ENCODE measurements at places on chromosomes 4 and X.

DNA sequence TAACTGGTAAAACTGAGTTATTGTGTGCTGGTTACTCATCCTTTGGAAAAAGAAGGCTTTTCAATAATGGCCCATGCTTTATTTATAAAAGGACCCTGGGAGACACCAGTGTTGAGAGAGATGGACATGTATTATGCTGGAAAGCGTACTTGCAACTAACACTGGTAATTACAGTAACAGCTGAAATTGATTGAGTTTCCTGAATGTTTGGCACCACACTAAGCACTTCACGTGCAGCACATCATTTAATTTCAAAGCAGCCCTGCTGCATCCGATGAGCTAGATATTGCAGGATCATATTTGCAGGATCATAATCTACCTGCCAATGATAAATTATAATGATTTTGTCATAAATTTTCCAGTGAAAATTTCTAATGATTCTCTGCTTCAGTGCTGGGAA is 81.5 kb downstream of the QRFPR start:
- no peak for DNase-seq

GRCh38 chr4:88418411-88418810 is 38.5 kb upstream of the HERC5 start:
- no peak for DNase-seq

DNA sequence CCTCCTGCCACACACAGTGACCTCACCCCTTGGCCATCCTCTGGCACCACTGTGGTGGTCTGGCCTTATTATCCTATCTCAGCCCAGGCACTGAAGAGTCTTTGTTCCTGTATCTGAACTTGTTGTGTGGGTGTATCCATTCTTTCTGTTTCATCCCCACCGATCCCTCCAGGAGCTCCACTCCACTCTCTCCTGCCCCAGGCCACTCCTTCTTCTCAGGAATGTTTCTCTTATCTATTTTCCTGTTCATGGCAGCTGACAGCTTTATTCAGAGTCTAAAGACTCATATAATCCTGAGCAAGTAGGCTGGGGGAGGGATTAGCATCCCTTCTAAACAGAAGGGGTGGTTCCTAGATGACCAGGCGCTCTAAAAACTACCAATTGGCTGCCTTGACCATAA is 150.0 kb downstream of the ANAPC10 start:
- no peak for DNase-seq

- DNase-seq = no peak
Measured at GRCh38 chr4:149749784-149750183, 65.9 kb downstream of the IQCM start.

- no peak for DNase-seq
Measured at GRCh38 chr4:22778547-22779163, 85.9 kb downstream of the GBA3 start.

DNA sequence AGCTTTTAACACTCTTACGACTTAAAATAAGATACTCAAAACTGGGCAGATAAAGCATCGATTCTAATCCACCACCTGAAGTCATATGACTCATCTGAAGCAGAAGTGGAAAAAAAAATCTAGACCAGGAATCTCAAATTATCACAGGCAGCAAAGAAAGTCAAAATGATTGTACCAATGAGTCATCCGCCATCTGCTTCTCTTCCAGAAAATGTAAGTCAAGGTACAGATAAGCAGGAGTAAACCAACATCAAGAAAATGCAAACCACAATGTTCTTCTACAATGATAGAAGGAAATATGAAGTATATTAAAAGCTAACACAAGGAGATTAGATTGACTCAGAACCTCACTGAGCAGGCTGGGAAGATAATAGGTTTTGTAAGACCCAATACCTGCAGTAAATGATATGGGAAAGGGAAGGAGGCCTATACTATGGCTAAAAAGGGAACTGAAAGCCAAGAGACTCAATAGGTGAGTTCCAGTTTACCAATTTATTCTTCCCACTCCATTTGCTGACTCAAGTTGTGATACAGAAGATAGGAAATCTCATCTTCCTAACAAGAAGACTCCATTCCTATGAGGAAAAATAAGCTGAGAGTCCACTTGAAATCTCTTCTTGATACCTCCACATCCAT is 88.4 kb upstream of the TET2 start:
- no peak for DNase-seq

DNA sequence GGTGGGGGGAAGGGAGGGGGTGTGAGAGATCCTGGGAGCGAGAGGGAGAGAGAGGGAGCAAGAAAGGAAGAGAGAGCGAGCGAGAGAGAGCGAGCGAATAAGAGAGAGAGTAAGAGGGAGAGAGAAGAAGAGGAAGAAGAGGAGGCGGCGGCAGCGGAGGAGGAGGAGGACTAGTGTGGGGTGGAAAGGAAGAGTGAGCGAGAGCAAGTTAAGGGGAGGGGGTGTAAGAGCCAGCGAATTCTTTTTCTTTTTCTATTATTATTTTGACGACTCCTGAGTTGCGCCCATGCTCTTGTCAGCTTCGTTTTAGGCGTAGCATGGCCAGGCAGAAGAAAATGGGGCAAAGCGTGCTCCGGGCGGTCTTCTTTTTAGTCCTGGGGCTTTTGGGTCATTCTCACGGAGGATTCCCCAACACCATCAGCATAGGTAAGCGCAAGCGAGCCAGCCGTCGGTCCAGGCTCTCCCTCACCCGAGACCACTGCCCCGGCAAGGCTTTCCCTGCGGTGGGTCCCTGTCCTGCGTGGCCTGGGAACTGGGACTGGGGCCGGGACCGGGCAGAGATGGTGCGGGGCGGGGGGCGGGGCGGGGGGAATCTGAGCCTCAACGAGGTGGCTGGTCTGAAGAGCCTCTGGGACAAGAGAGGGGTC is at the start of gene GRIA3:
Gene GRIA3, plus strand, starts transcription at position 60 of the 647 bp plus-strand sequence. Its CDS starts 258 bp downstream, at position 318.
- DNase-seq = no peak

- DNase-seq = no peak
Measured at GRCh38 chr4:88660446-88661294, 37.0 kb downstream of the NAP1L5 start.

DNA sequence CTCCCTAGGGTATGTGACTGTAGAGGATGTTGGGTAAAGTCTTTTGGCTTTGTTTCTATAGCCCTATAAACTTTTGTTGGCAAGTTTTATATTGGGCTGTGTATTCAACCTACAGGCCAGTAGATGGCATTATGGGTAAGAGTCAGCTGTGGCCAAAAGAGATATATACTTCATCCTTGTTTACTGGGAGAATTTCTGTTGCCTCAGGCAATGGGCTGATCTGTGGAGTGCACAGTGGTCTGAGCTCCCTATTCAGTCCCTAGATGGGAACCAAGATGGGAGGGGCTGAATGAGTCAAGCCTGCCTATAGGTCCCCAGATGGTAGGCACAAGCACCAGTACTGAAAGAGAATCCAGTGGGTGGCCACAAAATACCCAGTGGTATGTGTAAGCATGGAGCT is 580.6 kb downstream of the EPHA5 start:
- DNase-seq = no peak

GRCh38 chrX:40933132-40933705 is 152.0 kb upstream of the USP9X start:
- DNase-seq = peak; percentile 12

DNA sequence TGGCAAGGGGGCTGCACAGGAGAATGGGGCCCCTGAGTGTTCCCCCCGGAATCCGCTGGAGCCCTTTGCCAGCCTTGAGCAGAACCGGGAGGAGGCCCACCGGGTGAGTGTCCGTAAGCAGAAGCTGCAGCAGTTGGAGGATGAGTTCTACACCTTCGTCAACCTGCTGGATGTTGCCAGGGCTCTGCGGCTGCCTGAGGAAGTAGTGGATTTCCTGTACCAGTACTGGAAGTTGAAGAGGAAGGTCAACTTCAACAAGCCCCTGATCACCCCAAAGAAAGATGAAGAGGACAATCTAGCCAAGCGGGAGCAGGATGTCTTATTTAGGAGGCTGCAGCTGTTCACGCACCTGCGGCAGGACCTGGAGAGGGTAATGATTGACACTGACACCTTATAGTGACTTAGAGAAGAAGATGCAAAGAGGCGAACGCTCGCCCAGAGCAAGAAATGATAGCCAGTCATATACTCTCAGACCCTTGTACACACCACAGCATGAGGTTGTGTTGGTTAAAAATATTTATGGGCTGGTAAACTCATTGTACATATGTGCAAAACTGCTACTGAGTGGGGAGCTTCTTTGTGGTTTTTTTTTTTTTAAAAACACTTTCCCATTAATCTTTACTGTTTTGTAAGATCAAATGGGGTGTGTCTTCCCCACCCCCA is 52.5 kb downstream of the JADE1 start:
- peak; percentile 14 for DNase-seq

DNA sequence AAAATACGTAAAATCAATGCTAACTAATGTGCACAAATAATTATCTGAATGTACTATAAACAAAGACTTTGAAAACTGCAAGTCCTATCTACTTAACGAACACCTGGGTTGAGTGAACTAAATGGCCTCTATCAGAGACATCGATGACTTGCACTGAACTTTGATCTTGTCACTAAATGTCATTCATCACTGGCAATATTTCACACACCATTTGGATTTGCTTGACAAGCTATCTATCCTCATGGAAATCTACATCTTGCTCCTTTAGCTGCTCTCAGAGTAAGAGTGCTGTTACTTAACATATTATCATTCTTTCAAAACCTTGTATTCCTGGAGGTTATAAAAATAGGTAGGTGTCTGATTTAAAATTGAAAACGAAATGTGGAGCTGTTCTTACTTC is 289.3 kb downstream of the TLL1 start:
- no peak for DNase-seq

DNA sequence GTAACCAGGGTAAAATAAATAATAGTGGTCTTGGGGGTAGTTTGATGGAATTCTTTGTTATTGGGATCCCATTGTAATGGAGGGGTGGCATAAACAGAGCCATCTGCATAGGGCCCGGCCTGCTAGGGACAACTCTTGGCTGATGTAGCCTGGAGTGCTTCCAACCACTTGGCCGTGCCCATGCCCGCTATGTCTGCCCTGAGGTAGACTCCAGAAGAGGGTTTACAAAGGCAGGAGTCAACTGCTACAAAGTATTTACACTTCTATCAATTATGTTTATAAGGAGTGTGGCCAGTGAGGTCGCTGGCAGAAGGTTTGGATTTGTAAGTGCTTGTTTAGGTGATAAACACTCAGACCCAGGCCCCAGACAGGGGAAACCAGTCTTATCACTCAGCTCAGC is 8.1 kb downstream of the RASL11B start:
- no peak for DNase-seq

GRCh38 chr4:157564218-157564617 is 343.7 kb downstream of the GRIA2 start:
- no peak for DNase-seq

DNA sequence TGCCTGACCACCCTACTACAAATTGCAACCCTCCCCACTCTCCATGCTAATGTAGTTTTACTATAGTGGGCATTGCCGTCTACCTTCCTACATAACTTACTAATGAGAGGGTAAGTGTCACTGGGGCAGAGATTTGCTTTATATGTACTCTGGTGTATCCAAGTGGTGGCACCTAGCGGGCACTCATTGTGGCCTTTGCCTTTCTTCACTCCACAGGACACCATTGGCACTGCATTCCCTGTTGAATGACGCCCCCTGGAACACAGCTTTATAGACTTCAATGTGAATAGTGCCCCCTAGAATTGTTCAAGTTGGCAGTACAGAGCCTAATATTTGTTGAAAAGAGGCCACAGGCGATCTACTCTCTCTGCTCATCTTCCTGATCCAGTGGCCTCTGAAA is 215.8 kb downstream of the MID1IP1 start:
- no peak for DNase-seq

DNA sequence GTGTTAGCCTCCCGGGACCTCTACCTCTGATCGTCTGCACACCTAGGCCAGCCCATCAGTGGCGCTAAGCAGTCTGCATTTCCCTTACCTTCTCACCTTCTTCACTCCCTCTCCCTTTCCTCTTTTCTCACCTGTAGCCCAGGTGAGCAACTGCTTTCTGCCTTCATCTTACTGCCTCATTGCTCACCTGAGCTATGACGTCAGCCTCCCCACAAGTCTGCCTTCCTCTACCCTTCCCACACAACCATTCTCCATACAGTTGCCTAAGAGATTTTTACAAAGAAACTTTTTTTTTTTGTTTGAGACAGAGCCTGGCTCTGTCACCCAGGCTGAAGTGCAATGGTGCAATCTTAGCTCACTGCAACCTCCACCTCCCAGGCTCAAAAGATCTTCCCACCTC is 136.3 kb downstream of the BCOR start:
- DNase-seq = no peak

DNA sequence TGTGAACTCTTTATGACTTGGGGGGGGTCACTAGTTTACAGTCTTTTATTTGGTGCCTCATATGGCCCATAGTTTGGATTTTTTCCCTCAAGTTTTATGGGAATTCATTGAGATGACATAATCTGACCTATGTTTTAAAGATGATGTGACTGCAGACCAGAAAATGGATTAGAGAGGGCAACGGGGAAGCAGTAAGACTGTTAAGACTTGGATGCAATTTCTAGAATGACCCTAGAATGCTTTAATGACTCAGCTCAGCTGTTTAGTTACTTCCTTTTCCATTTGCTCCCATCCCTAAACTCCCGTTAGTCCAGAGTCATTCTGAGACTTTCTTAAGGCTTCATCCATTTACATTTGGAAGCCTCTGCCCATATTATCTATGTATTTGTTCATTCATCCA is 59.9 kb upstream of the PDGFRA start:
- no peak for DNase-seq

DNA sequence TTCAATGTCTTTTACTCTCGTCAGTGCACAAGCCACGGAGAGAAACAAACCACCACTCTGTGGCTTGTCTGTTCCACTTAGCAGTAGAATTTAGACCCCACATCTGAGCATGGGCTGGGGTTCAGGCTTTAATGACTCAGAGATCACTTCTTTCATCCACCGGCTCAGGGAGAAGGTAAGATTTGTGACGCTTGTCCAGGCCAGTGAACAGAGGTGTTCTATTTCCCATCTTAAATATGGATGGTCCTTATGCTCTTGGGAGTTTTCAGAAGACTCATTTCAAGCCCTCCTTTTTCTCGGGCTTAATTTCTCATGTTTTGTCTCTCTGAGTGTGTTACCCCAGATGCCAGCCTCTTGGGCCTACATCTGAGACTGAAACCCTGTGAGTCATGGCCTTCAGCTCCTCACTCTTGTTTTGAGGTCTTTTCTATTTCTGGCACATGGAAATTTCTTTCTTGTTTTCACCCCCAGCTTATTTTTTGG is 127.4 kb upstream of the SFRP2 start:
- peak; percentile 5 for DNase-seq

DNA sequence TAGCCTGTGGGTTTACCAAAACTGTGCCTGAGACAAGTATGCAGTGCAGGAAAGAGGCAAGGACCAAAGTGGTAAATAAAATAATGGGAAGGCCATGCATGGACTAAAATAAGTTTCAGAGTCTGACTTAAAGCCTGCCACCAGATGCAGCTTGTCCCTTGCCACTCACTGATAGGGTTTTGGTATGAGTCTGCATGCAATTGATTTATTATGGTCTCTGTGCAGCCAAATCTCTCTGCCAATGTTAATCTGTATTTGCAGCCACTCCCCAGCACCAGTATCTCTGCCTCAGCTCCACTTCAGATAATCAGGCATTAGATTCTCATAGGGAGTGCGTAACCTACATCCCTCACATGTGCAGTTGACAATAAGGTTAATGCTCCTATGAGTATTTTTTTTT is 5.5 kb upstream of the FGF2 start:
- DNase-seq = no peak

- no peak for DNase-seq
Measured at GRCh38 chrX:68868316-68868715, 39.5 kb downstream of the EFNB1 start.

GRCh38 chrX:850471-850916 is 219.9 kb downstream of the SHOX start:
- no peak for DNase-seq

All from GM20000 (cell line).